Osteoblast (primary cell): ENCODE measurements at places on chromosomes 2 and 18. TPM values are rescaled to one million over a fixed set of nuclear protein-coding genes. Genes with fewer than 3 reads are reported as not detected.

Gene REG3A
- not detected in 2 replicates for total RNA-seq

Gene GPR155
- total RNA-seq: 3.5 and 4.3 TPM in 2 replicates

Gene CROCC2
- under 0.01 TPM in 2 replicates for total RNA-seq

Gene STARD6
- not detected in 2 replicates for total RNA-seq

Gene HOXD10
- total RNA-seq: not detected in 2 replicates

Gene LONRF2
- under 0.01 TPM in 2 replicates for total RNA-seq

Gene AGFG1
- total RNA-seq: 48.5 and 61.0 TPM in 2 replicates

Gene FBXO48
- 0.72 and 0.88 TPM in 2 replicates for total RNA-seq

Gene ASB18
- total RNA-seq: under 0.01 TPM in 1 of 2 replicates, not detected in the other

Gene CSRNP3
- total RNA-seq: 1.4 and 2.7 TPM in 2 replicates

Gene PCARE
- not detected in 2 replicates for total RNA-seq

Gene IL1R2
- 0.36 and 0.88 TPM in 2 replicates for total RNA-seq

Gene LIPG
- total RNA-seq: 2.2 and 3.5 TPM in 2 replicates

Gene SH3RF3
- 14.7 and 14.8 TPM in 2 replicates for total RNA-seq
